Erythroblast (primary cell): ENCODE measurements at places on chromosomes 7 and 10.

- no peak for DNase-seq
Measured at GRCh38 chr10:10845826-10846503, 171.7 kb upstream of the CELF2 start.

GRCh38 chr10:76788452-76788811, 849.2 kb downstream of the KCNMA1 start:
- DNase-seq, result no peak

DNA sequence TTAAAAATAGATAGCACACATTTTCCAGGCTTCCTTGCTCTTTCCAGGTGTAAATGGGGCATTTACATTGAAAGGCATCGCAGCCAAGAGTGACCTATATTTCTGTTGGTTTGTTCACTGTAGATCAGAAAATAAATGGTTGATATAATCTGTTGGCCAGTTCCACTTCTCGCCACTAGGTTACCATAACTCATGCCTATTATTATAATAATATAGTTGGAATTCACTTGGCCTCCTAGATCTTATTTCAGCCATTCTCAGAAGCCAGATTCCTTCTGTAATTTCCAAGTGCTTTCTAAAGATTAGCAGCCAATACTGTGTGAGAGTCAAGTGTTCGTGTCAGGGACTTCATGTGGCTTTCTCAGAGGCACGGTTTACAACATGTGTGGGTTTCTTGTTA, 179.5 kb downstream of the DNAH11 start:
- no peak for DNase-seq

DNA sequence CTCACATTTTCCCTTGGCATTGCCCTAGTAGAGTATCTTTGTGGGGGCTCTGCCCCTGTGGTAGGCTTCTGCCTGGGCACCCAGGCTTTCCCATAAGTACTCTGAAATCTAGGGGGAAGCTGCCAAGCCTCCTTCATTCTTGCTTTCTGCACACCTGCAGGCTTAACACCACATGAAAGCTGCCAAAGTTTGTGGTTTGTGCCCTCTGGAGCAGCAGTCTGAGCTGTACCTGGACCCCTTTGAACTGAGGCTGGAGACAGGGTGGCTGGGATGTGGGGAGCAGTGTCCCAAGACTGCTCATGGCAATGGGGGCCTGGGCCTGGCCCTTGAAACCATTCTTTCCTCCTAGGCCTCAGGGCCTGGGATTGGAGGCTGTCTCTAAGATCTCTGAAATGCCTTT, 35.0 kb upstream of the TMEM273 start:
- no peak for DNase-seq

DNA sequence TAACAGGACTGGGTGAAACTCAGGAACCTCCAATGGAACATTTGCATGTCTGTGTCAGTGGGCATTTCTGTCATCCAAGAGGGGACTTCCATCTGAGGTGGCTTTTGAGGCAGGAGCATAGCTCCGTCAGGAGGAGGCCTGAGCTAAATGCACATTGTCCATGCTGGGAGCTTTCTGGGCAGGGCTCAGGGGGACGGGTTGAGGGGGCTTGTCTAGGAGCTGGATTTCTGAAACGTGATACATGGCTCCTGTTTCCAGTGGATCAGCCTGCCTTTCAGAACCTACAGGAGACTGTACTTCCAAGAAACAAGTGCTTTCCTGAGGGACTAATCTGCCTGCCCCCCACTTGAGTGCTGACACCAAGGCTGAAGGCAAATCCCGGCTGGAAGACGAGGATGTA, 40.5 kb upstream of the GDF10 start:
- no peak for DNase-seq

DNA sequence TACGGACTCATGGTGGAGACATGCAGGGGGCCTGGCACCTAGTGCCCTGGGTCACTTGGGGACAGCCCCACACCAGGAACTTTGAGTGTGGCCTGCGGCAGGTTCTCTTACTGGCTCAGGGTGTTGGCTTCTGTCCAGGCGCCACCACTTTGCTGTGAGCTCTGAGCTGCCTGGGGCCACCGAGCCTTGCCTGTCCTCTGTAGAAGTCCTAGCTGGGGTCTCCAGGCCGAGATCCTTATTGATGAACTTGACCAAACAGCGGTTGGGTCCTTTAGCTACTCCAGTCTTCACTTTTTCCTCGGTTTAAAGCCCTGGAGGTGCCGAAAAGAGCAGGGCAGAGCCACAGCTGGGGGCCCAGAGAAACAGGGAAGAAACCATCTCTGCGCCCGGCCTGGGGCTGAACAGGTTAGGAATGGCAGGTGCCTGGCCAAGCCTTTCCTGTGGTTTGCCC, 41.3 kb downstream of the ZNF467 start:
- no peak for DNase-seq

GRCh38 chr10:98536551-98536950, 89.8 kb upstream of the HPS1 start:
- DNase-seq, result no peak

DNA sequence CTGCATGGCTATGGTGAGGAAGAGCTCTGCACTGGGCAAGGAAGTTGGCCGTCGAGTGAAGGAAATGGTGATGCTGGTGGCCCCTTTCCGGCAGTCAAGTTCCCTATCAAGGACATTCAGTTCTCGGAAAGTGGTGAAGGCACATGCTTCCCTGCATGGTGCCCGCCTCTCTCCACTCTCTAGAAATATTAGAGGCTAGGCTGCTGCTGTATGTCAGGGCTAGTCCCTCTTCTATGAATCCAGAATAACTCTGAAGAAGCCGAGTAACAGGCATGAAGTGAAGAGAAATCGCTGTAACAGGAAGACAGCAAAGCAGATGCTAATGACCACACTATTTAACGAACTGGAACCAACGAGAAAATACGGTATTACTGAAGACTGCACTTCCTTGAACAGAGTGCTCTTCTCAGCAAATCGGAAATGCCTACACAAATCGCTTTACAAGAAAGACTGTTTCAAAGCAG, 5.4 kb downstream of the IDI1 start:
- DNase-seq, result peak; percentile 46

DNA sequence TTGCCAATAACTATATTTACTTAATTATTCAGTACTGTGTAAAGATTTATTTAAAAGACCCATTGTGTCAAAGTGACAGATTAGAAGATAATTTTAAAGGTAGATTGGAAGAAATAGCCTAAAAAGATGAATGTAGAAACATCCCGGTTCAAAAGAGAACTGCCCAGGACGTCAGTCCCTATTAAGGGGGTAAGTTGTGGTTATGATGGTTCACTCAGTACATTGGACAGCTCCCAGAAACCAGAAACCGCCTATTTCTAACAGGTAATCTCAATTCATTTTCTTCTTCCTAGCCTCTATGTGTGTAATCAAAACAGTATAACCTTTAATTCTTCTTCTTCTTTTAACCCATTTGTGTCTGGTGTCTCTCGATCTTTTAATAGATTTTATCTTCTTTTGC, 1.5 kb upstream of the FERD3L start:
- DNase-seq, result peak; percentile 0

DNA sequence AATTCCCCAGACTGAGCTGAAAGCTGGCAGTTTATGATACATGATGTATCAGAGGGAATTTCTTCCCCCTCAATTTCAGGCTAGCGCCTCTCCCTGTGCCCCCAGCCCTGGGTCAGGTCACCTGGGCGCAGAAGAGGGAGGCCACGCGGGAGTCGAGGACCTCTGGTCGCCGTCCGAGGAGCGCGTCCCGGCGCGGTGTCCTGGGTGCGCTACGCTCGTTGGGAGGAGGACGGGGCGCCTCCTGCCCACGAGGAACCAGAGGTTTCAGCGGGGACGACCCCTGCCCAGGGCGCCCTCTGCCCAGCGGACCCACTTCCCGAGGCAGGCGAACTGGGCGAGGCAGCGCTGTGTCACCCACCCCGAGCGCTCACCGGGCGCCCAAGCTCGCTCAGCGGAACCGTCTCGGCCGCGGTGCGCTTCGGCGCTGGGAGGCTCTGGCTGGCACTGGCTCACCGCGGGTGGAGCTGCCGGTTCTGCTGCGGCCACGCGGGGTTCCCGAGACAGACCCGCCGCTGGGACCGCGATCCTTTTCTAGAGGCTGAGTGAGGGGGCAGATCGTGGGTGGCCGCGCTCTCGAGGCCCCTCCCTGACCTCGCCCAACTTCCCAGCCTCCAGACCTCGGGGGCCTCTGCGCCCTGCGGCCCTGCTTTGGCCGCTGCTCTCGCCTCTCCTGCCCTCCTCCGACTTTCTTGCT, at the start of gene FAM237B:
TSS of gene FAM237B (minus strand) at position 504 of the 694 bp plus-strand sequence. CDS start 1,556 bp downstream, outside the sequence.
- no peak for DNase-seq

GRCh38 chr10:121503587-121504051, 94.6 kb downstream of the FGFR2 start:
- DNase-seq, result no peak

DNA sequence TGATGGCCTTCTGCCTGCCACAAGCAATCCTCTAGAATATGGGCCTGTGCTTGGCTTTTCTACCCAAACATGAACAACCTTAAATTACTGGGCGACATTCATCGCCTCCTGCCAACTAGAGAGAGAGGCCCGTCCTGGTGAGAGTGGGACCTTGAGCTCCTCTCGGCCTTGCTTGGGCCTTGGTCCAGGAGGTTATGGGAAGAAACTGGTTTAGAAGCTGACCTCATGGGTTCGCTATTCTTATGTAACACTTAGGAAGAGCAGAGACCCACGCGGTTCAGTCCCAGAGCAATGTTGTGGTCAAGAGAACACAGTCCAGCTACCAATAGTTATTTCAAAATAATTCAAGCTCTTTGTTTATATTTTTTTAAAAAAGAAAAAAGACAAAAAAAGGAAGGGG, 176.3 kb upstream of the ZNF32 start:
- DNase-seq, result no peak

- no peak for DNase-seq
Measured at GRCh38 chr7:101676956-101677355, 47.9 kb upstream of the MYL10 start.

GRCh38 chr7:74722153-74722552, 51.7 kb upstream of the NCF1 start:
- no peak for DNase-seq

- DNase-seq, result no peak
Measured at GRCh38 chr10:28254290-28254985, 48.4 kb downstream of the MPP7 start.

GRCh38 chr7:143395187-143396149, 13.2 kb downstream of the EPHA1 start:
- DNase-seq, result no peak

DNA sequence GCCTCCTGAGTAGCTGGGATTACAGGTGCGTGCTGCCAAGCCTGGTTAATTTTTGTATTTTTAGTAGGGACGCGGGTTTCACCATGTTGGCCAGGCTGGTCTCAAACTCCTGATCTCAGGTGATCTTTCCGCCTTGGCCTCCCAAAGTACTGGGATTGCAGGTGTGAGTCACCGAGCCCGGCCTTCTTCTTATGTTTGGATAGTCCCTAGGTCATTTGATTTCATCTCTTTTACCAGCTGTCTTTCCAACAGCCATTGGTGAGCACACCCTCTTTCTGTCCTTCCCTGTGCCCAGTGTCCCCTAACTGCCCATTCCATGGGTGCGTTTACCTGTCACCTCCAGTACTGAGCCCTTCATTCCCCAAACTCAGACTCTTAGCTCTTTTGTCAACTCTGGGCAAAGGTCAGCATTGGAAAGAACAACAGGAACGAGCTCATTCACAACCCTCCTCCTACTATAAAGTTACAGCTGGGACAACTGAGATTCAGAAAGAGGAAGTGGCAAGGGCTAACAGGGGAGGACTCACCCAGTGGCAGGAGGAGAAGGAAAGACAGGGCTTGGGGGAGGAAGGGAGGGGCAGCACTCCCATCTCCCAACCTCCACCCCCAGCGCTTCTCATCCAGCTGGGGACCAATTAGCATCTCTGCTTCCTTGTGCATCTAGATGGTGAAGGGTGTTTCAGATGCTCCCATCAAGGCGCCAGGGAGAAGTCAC, 5.6 kb downstream of the SSC4D start:
- DNase-seq, result no peak

DNA sequence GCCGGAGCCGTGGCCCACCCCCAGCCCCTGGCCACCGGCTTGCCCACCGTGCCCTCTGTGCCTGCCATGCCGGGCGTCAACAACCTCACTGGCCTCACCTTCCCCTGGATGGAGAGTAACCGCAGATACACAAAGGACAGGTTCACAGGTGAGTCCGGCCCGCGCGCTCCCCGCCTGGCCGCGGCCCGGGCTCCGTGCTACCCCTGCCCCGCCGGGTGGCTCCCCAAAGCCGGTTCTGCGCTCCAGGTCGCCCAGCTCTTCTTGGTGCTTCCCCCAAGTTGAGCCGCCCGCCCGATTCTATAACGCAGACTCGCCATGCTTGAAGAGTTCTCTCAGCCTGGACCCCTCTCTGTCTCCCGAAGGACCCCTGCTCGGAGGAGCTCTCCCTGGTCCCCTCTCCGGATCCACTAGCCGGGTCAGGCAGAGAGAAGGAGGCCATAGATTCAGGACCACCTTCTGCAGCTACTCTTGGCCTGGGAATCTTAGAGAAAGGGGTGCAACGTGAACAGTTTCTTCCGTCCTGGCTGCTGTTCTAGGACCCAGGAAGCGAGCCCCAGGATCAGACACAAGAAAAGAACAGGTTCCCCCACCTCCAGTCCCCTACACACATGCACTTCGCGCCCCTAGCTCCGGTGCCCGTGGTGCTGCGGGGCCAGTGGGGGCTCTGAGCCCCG, 999 bp downstream of the TLX1 start:
- no peak for DNase-seq

GRCh38 chr7:138603549-138604318, 97.4 kb downstream of the SVOPL start:
- no peak for DNase-seq

GRCh38 chr10:3579845-3580244, 205.2 kb downstream of the KLF6 start:
- no peak for DNase-seq

- DNase-seq, result no peak
Measured at GRCh38 chr10:75033399-75034130, 77.9 kb upstream of the SAMD8 start.

DNA sequence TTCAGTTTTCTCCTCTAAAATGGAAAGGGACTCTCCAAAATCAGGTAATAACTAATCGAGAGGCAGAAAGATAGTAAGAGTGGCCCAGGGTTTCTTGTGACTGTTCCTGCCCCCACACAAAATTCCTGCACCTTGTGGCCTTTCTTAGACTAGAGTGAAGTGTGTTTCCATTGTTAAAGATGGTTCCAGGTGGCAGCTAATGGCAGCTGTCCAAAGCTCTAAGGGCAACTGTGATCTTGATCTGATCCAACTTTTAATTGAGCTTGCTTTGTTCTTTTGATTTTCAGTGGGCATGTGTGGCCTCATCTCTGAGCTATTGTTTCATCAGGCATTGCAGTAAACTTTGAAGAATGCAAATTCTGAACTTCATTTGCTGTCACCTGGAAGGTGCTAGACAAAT, 19.4 kb downstream of the ACSL5 start:
- no peak for DNase-seq

GRCh38 chr7:40765639-40766038, 630.8 kb downstream of the SUGCT start:
- DNase-seq, result no peak

DNA sequence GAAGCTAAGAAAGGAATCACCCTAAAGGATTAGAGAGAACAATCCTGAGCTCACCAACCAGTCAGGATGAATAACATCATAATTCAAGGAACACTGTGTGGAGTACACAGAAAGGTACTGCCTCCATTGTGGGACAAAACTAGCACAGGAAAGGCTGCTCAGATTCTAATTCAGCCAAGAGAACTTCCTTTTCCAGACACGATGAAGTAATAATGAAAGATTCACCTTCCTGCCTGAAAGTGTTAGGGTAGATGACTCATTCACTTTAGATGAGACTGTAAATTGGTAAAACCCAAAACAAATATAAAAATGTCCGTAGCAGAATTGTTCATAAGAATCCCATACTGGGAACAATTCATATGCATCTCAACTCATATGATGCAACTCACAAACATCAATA, 167.2 kb downstream of the CDC14C start:
- no peak for DNase-seq
